Osteocyte (in vitro differentiated cells): ENCODE measurements at places on chromosomes 2 and 18. TPM values are rescaled to one million over a fixed set of nuclear protein-coding genes. Genes with fewer than 3 reads are reported as not detected.
A peak's percentile ranks its signal among the peaks of the same experiment; 100 is the strongest.

DNA sequence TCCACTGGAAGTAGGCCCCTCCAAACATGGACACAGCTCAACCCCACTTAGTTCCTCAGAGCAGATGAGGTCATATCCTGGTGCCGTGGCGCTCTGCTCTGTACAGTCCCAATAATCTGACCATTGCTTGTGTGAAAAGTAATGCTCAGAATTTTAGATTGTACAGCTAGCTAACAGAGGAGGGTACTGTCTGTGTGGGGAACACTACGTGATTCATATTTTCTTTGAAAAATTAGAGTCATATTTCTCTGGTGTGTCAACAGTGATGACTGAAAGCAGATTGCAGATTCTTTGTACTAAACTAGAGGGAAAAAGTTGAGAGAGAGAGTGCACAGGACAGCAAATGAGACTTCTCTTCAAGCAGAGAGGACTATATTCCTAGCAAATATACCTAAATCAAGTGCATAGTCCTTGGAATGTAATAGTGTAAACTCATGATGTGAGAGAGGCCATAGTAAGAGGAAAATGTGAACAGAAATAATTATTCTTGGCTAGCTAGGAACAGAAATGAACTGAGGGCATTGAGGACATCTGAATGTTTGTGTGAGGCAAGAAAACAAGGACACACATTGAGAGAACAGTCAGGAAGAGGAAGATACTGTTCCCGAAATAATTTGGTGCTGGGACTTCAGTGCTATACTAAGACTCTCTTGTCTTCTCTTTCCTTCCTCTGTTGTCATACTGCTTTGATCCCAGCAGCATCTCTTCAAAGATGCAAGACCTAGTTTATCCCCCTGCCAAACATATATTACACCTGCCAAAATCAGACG is 157.0 kb upstream of the RND3 start:
- H3K4me3 ChIP-seq: no peak overlapping the region
- no peak for DNase-seq
- H3K4me1 ChIP-seq: peaks cover 37% of the 10 kb centered on the region
- H3K27ac ChIP-seq: peak overlapping the region; percentile 83
- H3K36me3 ChIP-seq: no peaks in the 10 kb centered on the region
- no peaks in the 10 kb centered on the region for H3K27me3 ChIP-seq

- peak; percentile 87 for DNase-seq
- H3K27ac ChIP-seq: no peak overlapping the region
- H3K36me3 ChIP-seq: peaks cover 34% of the 10 kb centered on the region
- H3K4me3 ChIP-seq: no peak overlapping the region
- H3K4me1 ChIP-seq: peaks cover 25% of the 10 kb centered on the region
Measured at GRCh38 chr2:162221064-162221463, 22.2 kb downstream of the FAP start.

- no peaks in the 10 kb centered on the region for H3K4me1 ChIP-seq
- peaks cover 4% of the 10 kb centered on the region for H3K27me3 ChIP-seq
- H3K36me3 ChIP-seq: no peaks in the 10 kb centered on the region
- H3K27ac ChIP-seq: no peak overlapping the region
- DNase-seq: no peak
- H3K4me3 ChIP-seq: no peak overlapping the region
Measured at GRCh38 chr2:95010126-95010525, 15.4 kb upstream of the MAL start.

ARL4C gene
- 35.1 and 37.1 TPM in 2 replicates for total RNA-seq
